ENCODE measurements at places on chromosomes 3 and 15. TPM values are rescaled to one million over a fixed set of nuclear protein-coding genes. Genes with fewer than 3 reads are reported as not detected.

- DNase-seq = no peak
Measured at GRCh38 chr15:66089509-66089908, 164.0 kb downstream of the MEGF11 start.

DNA sequence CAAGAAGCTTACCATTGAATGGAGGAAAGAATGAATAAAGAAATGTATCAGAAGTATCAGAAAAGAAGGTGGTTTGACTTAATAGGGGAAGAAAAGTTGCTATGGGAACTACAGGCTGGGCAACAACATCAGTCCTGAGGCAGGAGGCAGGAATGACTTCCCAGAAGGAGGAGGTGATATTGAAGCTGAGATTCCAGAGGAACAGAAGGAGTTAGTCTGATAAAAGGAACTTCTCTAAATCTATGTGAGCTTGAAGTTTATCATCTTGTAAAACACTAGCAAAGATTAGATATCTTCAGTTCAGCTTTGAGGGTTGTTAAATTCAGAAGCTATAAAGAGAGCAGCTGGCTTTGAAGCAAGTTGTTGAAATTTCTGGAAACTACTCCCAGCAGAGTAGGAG is 213.3 kb upstream of the THRB start:
- no peak for DNase-seq

GRCh38 chr3:194761384-194761783 is 75.7 kb downstream of the FAM43A start:
- DNase-seq = no peak

- DNase-seq = no peak
Measured at GRCh38 chr15:77040673-77041072, 30.2 kb downstream of the TSPAN3 start.

GRCh38 chr3:118970819-118971218 is 63.8 kb downstream of the IGSF11 start:
- no peak for DNase-seq

GRCh38 chr3:20930034-20930433 is 744.0 kb upstream of the SGO1 start:
- no peak for DNase-seq

DNA sequence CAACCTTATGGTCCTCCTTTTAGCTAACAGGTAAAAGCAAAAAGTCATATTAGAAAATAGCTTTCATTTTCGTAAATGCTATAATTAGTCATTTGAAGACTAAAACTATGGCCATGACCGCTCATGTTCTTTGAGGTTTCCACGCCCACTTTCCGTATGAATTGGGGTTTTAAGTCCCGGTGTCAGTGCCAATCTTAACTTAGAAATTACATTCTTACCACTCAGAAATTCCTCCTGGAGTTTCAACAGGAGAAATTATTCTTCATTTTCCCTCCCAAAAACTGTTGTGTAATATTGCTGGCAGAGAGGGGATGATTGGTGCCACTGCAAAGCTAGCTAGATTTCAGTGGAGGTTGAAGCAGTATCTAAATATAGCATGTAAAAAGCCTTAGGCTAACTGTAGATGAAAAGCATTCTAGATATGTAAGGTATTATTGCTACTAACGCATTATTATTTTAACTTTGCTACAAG is 71.0 kb upstream of the MDFIC2 start:
- no peak for DNase-seq

GRCh38 chr3:127090218-127091160 is 102.4 kb upstream of the PRR23E start:
- no peak for DNase-seq

DNA sequence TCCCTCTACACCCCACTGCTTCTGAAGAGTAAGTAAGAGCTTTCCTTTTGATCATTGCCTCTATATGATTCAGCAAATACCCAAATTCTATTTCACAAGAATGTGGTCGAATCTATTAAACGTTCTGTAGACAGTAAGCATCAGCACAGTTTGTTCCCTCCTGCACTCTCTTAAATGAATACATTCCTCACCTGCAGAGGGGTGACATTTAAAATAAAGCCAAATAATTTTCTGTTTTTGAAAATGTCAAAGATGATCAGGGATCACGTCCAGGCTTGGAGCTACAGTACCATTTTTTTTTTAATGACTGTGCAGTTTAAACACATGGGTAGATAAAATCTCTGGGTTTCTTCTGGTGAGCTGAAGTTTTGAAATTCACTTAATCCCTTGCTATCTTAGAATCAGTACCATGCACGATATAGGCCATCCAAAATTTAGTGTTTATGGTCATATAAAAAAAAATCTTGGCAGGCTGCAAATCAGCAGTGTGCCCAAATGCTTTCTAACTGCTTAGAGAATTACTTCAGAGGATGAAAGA is 12.8 kb downstream of the PYDC2 start:
- DNase-seq = no peak

DNA sequence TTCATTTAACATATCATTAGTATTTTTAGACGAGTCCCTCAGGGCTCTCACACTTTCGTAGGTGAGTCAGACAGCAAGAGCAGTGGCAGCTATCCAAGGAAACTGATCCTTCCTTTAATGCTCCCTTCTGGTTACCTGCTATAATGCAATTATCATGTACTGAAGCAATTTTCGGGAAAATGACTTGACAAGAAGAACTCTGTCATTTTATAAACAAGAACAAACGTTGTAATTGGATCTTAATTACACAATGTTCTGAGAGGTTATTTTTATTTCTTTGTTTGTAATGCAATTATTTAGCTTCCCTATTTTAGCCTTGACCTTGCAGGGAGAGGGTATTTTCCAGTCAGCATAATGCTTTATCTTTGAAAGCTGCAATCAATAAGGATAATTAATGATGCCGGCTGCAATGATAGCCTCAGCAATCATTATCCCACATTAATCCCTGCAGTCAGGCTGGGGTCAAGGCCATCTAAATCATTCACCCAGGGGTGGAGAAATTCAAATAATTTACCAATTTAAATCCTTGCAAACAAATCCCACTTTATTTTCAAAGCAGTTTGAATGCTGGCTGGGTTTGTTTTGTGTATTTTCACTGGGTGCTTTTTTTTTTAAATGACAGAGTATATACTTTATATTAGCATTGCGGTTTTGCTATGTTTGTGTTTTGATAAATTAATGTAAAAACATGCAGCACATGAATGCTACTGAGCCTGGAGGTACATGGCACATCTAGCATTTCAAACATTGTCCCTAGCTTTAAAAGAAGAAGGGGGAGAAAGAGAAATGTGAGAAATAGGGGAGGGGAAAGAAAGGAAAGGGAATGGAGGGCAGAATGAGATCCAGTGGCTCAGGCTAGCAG is 249.9 kb downstream of the SHOX2 start:
- no peak for DNase-seq

GRCh38 chr3:120743556-120744195 is 1.1 kb downstream of the GTF2E1 start:
- DNase-seq = no peak

DNA sequence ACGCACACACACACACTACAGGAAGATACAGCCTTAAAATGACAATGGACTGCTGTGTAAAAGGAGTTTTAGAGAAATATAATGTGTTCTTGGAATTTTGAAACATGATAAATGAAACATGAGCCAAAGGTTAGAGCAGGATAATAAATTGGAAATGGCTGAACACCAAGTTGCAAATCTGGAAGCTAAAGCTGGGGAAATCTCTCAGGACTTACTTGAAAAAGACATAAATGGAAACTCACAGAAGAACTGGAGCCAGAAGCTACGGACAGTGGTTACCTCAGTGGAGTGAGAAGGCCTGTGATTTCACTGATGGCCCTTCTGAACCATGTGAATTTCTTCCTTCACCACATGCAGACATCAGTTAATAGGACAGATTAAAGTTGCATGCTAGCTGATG is 37.3 kb upstream of the ATP10A start:
- no peak for DNase-seq

DNA sequence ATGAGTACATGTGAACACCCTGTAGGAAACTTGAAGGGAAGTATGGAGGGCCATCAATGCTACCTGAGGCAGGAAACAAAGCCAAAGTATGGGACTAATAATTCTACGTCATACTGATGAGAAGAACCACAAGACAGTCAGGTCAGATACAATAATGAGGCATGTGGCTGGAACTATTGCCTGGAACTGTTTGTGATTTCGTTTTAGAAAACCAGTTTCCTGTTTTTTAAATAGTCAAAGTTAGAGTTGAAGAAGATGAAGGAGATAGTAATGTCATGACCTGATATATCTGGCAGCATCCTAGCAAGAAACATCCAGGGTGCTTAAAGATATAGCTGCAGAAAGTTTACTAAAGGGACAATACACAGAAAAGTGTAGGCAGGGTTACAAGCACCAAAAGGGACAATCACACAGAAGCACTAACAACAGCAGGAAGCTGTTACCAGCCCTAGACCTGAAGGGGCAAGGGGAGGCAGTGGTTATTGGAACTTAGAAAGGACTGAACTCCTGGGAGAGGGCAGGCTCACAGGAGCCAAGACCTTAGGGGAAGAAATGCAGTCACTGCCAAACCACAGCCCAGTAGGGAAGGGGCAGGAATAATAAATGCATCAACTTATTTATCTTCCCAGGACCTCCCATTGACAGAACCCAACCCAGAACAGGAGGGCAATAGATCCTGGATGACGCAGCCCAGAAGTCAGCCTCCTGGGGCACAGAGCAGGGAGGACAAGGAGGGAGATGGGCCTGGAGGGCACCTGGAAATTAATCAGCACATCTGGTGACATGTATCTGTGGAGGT is 302.1 kb upstream of the STT3B start:
- no peak for DNase-seq

DNA sequence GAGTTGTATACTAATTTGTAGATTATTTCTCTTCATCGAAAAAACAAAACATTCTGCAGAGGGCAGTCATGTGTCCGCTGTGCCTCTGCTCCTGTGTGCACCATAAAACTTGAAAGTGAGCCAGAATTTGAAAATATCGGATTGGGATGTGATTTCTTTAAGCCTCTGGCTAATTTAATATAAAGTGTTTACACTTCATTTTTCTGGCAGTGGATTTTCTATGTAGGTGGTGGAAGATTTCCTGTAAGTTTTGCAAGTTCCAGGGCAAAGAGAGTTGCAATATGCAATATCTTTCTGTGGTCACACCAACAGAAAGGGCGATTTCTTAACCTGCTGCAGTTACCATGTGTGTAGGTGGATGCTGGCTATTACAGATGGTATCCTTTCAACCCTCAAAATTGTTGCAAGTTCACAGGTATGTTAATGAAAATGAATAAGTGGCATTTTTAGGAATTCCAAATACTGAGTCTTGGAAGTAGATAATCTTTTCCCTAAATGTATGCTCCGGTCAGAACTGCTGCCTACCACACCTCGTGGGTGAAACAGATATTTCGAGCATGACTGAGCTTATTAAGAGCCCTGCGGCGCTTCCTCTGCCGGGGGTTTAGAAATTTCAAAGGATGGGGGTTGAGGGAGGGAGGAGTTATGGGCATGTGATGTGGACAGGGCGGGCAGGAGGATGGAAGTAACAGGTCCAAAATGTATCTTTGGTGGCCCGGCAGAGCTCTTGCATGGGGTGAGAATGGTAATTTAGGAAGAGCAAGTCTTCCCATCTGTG is 134.0 kb downstream of the PGPEP1L start:
- no peak for DNase-seq

GRCh38 chr3:48151807-48152427 is 36.3 kb downstream of the CDC25A start:
- no peak for DNase-seq

DNA sequence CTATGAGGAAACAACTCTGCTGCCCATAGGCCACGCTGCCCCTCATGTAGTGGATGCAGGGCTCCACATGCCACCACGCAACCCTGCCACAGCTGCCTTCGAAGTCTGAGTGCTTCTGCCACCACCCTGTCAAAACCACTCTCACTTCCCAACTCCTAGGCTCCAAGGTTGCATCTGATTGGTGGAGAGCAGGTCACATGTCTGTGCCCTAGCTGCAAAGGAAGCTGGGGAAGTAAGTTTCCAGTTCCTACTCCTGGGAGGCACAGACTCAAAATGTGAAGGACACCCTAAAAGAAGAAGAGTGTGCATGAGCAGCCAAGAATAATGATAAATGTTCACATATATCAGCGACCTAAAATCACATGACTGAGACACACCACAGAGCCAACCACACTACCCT is 31.9 kb upstream of the TICRR start:
- DNase-seq = no peak

- DNase-seq = no peak
Measured at GRCh38 chr15:45921376-45921775, 286.5 kb downstream of the SQOR start.

DNA sequence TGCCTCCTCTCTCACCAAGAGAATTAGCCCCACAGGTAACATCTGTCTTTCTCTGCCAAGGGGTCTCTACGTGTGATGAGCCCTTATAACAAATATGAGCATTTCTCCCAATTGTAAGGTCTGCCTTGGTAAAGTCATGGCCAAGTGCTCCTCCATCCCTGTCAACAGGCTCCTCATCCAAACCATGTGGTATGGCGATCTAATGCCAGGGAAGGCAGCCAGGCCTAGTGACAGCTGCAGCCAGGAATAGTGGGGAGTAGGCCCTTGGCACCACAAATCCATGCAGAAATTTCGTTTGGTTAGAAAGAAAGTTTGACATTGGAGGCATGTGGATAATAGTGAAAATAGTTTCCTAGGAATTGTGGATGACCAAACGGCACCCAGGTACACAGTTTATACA is 4.7 kb upstream of the LRTM1 start:
- DNase-seq = no peak

- peak; percentile 68 for DNase-seq
Measured at GRCh38 chr3:53166781-53167291, 5.8 kb downstream of the PRKCD start.

DNA sequence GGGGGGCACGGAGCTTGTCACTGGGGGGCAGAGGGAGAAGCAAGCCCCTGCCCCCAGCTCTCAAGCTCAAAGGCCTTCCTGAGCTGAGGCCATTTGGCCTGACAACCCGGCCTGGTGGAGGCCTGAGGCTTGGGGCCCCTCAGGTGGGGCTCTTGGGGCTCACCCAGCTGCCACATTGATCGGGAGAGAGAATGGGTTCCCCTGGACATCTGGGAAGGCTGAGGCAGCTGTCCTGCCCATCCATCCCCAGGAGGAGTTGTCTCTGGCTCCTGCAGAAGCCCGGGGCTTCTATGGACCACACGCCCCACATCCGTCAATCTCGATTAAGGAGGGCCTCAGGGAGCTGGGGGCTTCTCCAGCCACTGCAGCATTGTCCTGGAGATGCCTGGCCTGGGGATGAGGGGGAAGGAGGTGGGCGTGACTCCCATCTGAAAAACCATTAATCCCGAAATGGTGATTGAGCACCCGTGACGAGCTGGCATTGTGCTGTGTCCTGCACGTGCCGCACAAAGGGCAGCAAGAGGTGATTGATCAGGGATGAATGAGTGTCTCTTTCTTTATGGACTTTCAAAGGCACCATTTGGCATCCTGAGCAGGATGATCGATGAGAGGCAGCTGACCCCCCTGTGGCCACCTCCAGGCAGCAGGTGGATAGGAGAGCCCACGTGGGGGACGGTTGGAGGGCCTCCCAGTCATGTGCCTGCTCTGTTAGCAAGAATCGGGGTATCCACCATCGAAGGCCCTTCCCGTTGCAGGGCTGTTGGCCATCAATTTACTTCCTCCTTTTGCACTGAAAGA is 17.2 kb upstream of the CRABP1 start:
- DNase-seq = no peak

The ZNF860 gene
- 4.4 TPM for total RNA-seq

The ARL8B gene
- 70.4 TPM for total RNA-seq

The GPR160 gene
- 62.1 TPM for total RNA-seq

The PTPN9 gene
- 37.9 TPM for total RNA-seq
